Stimulated activated CD8-positive, alpha-beta memory T cell treated with anti-CD3 and anti-CD28 coated beads, Interleukin-15, amount 100 ng/mL, for 4 hours (primary cell): ENCODE measurements at places on chromosomes 4 and X.

DNA sequence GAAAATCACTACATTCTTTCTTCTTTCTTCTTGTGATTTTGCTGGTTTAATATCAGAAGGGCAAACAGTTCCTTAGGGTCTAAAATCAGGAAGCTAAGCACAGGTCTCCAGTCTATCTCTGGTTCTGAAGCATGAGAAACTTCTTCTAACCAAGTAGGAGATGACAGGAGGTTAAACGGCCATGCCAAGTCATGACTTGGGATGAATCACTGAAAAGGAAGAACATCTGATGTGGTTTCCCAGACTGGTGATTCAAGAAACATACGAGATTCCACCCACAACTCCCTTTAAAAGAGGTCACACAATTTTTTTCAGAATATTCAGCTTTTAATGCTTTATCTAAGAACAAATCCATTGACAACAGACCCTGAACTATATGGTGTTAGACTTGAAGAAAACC lies 684.0 kb upstream of the PRKX start:
- DNase-seq, result no peak

GRCh38 chrX:132270699-132271098 lies 51.5 kb upstream of the RAP2C start:
- DNase-seq, result no peak

GRCh38 chrX:41198410-41198809 lies 113.2 kb downstream of the USP9X start:
- DNase-seq, result no peak

- DNase-seq, result no peak
Observed at GRCh38 chrX:103910430-103910829, 52.0 kb upstream of the TMSB15B start.

DNA sequence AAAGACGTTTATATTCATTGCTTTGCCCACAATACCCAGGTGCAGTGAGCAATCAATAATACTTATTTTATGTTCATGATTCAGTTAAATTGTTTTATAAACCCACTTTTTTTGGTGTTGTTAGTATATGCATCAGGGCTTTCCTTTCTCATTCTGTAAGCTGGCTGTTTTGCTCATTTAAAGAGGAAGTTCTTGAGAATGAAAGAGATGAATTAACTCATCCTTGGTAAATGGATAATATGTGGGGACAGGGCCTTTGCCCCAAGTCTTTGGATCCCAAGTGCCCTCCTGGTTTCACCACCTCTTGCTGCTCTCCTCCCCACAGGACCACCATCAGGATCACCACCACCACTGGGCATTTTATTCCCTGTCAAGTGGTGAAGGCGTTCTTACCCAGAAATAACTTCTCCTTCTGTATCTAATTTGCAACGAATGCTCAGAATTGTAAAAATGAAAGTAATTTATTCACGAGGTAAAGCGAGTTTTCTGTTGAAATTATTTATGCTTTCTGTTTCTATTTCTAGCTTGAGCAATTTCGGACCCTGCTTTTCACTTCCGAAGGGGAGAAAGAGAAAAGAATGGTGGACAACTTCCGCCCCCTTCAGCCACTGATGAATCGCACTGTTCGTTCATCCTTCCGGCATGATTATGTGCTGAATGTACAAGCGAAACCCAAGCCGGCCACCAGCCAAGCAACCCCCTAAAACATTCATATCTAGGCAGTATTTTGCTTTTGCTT lies 8.2 kb upstream of the ZRSR2 start:
- DNase-seq, result no peak

GRCh38 chr4:1081689-1082040 lies 31.7 kb downstream of the RNF212 start:
- no peak for DNase-seq

GRCh38 chr4:16032396-16032770 lies 51.4 kb downstream of the PROM1 start:
- no peak for DNase-seq
